ENCODE measurements at places on chromosomes 3 and 15. TPM values are rescaled to one million over a fixed set of nuclear protein-coding genes. Genes with fewer than 3 reads are reported as not detected.

DNA sequence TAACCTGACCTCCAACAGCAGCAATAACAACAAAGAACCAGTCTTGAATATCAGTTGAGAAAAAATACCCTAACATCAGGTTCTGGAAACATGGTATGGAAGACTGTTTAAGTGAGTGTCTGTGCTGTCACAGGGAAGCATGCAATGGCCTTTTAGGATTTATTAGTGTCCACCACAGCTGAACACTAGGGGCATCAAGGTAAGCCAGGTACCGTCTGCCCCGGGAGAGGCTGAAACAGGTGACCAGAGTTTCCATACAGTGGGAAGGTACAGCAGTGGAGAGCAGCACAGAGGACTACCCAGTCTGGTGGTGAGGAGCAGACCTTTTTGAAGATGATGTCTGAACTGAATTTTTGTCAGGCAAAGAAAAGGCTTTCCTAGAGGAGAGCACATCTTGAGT lies 18.4 kb downstream of the ZDHHC23 start:
- no peak for DNase-seq

GRCh38 chr3:15007681-15008141 lies 57.4 kb downstream of the MRPS25 start:
- DNase-seq, result no peak

The IGSF11 gene
- 5.8 TPM for polyA plus RNA-seq

The ZNF385D gene
- 17.4 TPM for polyA plus RNA-seq

- DNase-seq, result no peak
These were observed 498.4 kb downstream of the FHIT start for GRCh38 chr3:60752809-60753208.

The PARP3 gene
- 18.0 TPM for polyA plus RNA-seq

The C3orf80 gene
- polyA plus RNA-seq, result 0.45 TPM

The STRIT1 gene
- 1.5 TPM for polyA plus RNA-seq

DNA sequence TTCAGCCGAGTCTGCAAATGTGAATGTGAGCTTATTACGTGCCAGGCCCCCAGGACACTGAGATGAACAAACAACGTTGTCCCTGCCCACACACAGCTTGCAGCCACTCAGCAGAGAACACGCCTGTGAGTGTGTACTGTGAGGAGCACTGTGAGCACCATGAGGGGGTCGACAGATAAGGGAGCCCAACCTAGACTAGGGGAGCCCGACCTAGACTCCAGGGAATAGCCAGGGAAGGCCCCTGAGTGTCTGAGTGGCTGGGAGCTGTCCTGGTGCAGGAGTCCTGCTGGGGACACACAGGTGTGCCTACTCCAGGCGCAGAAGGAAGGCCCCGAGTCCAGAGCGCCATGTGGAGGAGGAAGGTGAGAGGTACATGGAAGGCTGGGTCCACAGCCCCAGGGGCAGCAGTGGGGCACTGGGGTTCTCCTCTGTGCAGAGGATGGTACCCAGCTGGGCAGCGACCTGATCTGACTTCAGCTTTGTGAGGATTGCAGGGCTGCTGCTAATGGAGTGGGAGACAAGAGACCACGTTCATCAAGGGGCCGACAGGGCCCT lies 36.5 kb downstream of the MGLL start:
- no peak for DNase-seq

DNA sequence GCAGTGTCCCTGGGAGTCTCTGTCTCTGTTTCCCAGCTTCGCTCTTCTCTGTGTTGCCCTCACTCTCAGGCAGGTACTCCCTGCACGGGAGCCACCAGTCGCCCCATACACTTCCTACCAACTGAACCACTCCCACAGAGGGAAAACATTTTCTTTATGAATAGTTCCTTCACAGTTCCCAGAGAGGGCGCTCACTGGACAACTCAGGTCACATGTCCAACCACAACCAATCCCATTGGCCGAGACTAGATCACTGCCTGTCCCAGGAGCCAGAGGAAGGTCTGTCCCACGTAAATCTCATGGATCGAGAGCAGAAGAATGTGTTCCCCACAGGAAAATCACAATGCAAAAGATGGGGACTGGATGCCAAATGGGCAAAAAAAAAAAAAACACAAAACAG lies 26.1 kb downstream of the GRK7 start:
- no peak for DNase-seq

- no peak for DNase-seq
These were observed 67.6 kb downstream of the NLGN1 start for GRCh38 chr3:173465112-173465511.

GRCh38 chr3:173397161-173398110 lies at the start of gene NLGN1:
Gene NLGN1, plus strand, starts transcription at chr3:173397744.
- DNase-seq, result peak; percentile 68

- no peak for DNase-seq
These were observed 628 bp downstream of the PRRT3 start for GRCh38 chr3:9951598-9951961.

GRCh38 chr3:57068437-57069089 lies 8.1 kb downstream of the SPATA12 start:
- no peak for DNase-seq

DNA sequence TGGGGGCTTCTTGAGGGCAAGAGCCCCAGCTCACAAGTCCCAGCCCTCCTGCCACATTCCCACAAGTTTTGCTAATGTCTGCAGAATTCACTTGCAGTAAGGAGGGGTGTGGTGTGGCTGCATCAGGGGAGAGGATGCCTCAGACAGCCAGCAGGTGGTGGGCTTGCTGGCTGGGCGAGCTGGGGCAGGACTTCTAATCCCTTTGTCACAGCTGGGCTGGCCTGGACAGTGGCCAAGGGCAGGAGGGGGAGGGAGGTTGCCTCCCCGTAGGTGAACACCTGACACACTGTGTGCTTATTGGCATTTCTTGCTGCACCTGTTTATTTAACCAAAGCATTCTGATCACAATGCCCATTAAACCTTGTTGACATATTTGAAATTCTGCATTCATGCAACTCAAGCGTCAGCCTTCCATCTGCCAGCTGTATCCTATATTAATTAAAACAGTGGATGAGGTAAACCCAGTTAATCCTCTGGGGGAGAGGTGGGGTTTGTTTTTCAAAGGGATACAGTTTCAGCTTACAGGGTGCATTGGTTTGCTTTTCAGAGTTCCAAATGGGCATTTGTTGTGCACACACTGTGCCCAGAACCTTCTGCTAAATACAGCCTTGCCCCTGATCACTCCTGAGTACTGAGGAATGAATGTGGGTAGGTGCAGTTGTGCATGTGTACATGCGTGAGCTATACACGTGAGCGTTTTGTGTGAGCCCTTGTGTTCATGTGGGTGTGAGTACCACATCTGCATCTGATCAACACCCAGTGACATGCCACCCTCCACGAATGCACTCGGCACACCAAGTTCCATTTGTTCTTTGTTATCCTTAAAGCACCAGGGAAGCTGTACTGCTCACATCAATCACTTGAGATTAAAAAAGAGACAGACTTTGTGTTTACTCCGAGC lies 268.7 kb downstream of the XXYLT1 start:
- peak; percentile 73 for DNase-seq

DNA sequence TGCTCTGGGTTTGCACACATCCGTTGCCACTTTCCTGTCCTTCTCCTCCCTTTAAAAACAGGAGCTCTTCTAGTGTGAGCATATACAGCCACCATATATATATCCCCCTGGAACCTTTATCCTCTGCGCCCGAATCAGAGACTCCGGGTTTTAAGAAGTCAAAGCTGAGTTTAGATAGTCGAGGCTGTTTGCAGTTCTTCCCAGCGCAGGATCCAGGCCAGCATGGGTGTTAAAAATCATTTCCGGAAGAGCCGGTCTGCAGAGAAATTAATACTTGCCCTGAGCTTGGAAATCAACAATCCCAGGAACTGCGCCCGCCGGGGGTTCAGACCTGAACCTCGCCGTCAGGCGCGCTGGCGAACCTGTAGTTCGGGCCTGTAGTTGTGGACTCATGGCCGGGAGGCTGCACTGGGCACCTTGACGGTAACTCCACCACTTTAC lies 2.3 kb downstream of the SHOX2 start:
- DNase-seq, result no peak

- peak; percentile 56 for DNase-seq
These were observed 524 bp downstream of the IGF1R start for GRCh38 chr15:98648654-98649471.

The CLRN1 gene
- not detected for polyA plus RNA-seq

The GUCA1C gene
- polyA plus RNA-seq, result 0.52 TPM

The IL5RA gene
- 0.73 TPM for polyA plus RNA-seq

- DNase-seq, result no peak
These were observed 23.4 kb downstream of the BOC start for GRCh38 chr3:113234688-113235260.

The WDR93 gene
- polyA plus RNA-seq, result 3.7 TPM

The SLC9A9 gene
- polyA plus RNA-seq, result 5.9 TPM

GRCh38 chr3:142022381-142022780 lies 127.0 kb downstream of the TFDP2 start:
- no peak for DNase-seq

The SLC12A6 gene
- 35.1 TPM for polyA plus RNA-seq

- DNase-seq, result no peak
These were observed 804 bp upstream of the BRPF1 start for GRCh38 chr3:9730657-9731205.

- no peak for DNase-seq
These were observed 700.6 kb upstream of the ARRDC4 start for GRCh38 chr15:97259943-97260342.

The GABRA5 gene
- 0.38 TPM for polyA plus RNA-seq

The TRMT10C gene
- 35.4 TPM for polyA plus RNA-seq

The CELF6 gene
- 5.1 TPM for polyA plus RNA-seq

- DNase-seq, result no peak
These were observed 34.8 kb downstream of the DENND4A start for GRCh38 chr15:65757256-65757655.

The ASTE1 gene
- polyA plus RNA-seq, result 15.0 TPM

The MCF2L2 gene
- 1.7 TPM for polyA plus RNA-seq

DNA sequence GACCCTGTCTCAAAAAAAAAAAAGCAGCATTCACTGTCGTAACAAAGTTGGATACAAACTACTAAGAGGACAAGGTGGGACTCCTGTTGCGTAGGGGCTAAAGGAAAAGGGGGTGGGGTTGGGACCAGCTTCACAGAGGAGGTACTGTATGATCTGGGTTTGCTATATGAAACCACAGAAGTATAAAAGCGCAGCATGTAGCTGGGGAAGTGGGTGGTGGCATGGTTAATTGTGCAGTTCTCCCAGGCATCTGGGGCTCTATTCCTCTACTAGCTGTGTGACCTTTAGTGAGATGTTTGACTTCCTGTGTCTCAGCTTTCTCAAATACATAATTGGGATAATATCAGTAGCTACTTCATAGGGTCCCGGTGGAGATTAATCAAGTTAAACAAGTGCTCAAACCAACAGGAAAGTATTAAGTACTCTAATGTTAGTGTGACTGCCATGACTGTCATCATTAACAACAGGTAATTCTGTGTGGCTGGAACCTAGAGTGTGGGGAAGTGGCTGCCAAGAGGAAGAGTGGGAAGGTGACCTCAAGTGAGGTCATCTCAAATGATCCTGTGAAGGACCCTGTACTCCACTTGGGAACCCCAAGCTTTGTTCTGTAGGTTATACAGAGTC lies 11.5 kb downstream of the PARP16 start:
- no peak for DNase-seq

DNA sequence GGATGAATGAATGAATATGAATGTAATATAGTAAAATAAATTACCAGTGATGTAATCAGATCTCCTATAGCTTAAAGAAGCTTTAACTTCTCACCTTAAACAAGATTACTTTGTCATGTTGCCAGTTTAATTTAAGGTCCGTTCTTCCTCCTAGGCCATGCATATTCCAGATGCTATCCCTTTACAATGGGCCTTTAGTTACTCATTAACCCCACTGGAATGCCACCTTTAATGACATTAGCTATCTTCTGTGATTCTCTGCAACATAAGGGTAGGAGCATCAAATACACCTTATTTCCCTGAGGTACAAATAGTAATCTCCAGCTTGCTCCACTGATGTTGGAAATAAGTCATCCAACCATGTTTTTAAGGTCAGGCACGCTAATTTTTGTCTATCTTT lies 63.0 kb upstream of the TIMP4 start:
- peak; percentile 19 for DNase-seq

- no peak for DNase-seq
These were observed 72.3 kb downstream of the THSD4 start for GRCh38 chr15:71187526-71187925.

DNA sequence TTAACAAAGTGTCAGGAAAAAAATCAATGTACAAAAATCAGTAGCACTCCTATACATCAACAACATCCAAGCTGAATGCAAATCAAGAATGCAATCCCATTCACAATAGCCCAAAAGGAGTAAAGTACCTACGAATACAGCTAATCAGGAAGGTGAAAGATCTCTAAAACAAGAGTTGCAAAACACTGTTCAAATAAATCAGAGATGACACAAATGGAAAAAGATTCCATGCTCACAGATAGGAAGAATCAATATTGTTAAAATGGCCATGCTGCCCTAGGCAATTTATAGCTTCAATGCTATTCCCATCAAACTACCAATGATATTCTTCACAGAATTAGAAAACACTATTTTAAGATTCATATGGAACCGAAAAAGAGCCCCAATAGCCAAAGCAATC lies 223.7 kb upstream of the CD96 start:
- no peak for DNase-seq

DNA sequence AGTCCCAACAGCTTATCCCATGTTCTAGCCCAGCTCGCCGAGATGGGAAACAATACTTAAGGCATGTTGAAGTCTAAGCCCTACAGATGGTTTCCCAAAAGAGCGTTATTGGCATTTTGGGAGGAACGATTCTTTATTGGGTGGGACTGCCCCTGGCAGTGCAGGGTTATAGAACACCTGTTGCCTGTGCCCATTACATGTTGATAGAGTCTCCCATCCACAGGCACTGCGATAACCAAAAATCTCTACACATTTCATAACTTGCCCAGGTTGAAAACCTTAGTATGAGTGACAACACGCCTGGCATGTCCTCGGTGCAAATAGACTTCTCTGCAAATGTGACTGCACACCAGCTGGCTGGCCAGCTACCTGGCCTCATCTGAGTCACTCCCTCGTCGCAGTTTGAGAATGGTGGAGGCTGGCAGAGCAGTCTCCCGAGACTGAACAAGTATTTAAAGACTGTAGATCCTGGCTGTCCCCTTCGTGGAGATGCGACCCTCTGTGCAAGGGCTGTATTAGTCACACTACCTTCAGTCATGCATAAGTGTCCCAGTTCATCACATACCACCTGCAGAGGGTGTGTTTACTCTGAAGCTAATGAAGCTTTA lies 18.7 kb downstream of the ZNF80 start:
- DNase-seq, result no peak

DNA sequence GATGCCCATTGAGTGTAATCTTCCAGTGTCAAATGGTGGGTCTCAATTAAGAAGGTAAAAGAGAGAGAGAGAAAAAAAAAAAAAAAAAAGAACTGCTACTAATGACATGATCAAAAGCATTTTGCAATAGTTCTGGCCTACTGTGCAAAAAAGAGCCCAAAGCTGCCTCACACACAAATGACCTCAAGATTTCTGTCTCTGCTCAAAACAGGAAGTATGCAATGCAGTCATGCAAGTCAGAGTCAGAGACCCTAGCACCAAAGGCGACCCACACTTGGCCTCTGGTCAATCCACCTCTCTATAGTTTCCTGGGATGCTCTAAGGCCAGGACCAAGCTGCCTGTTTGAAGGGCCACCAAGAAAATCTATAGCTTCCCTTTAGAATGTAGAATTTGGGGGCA lies 323.5 kb downstream of the VPS13C start:
- DNase-seq, result no peak
